DMS79 treated with DMSO at 0.1 percent for 48 hours (cell line): ENCODE measurements at places on chromosomes 3 and 15.

GRCh38 chr3:187992609-187993008 lies 161.3 kb upstream of the LPP start:
- DNase-seq: no peak

DNA sequence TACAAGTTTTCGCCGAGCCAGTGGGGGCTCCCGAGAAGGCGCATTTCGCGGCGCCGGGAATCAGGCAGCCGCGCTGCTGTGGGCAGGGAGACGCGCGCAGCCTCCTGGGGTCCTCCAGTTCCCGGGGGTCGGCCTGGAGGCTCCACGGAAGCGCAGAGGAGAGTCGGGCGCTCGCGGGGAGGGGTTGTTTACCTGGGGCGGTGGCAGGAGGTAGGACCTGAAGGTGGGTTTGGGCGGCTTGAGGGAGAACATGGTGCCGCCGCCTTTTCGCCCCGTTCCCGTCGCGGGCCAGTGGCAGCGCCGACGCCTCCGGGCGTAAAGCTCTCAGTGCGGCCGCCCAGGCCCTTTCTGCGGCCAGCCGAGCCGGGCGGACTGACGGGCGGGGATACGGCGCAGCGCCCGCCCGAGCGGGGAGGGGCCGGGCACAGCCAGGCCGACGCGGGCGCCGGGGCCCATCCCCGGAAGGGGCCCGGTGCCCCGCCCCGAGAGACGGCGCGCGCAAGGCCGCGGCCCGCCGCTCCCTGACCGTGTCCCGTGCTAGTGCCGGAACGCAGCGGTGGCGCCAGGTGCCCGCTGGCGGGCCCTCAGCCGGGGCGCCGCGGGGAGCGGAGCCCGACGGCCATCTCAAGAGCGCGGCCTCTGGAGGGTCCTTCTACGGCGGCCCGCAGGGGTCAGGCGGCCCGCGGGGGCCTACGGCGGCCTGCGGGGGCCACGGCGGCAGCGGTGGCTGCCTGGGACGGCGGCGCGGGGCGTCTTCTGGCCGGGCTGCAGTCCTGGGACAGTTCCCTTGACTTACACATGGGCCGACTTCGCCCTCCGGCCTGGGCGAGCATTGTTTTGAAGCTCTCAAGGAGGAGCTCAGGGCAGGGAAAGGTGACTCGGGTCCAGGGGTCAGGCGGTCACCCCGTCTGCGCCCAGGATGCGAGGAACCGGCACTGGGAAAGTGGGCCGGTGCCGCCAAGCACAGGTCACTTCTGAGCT lies at the start of gene MTMR10:
TSS of gene MTMR10 (minus strand) at position 374 of the 981 bp plus-strand sequence. CDS start at position 252, 122 bp downstream.
- peak; percentile 3 for DNase-seq

DNA sequence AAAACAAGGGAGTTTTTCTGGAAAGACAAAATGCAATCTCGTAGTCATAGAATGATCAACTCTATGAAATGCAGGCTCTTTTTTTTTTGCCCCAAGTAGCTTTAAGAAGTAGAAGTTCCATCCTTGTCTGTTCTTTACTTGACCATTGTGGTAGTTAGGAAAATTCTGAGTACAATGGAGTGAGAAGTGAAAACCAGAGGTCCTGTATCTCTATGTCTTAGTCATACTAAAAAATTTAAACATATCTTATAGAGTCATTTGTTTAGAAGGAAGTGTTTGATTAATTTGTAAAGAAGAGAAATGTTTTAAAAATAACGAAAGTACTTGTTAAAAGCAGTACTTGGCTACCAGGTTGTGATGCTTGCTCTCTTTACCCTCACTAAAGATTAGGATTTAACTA lies 52.4 kb downstream of the PRKCI start:
- no peak for DNase-seq

DNA sequence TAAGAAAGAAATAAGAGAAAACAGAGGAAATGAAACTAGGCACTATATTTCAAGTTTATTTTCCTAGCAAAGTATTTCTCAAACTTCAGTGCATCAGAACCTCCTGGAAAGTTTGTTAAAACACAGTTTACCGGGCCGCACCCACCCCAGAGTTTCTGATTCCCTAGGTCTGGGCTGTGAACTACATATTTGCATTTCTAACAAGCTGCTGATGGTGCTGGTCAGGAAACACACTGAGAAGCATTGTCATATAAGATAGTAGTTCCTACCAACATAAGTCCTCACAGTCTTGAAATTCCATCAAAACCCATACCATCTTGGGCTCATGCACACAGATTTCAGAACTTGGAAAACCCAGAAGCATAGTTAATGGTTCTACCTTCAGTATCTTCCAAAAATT lies 8.3 kb downstream of the SLC9A9 start:
- DNase-seq: no peak

DNA sequence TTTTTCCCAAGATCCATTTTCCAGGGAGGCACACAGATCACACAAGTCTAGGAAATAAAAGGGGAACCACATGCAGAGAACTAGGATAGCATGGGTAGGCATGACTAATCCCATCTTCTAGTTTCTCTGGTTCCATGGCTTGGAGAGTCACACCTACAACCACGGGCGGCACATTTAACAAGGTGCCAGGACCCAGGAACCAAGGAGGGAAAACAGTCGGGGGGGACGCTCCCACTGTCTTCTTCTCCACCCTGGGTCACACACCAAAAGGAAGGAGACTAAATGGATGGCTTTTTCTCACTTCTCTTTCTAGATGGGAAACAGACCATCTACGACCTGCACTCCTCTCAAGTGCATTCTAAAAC lies 4.6 kb upstream of the SMCO1 start:
- DNase-seq: no peak

DNA sequence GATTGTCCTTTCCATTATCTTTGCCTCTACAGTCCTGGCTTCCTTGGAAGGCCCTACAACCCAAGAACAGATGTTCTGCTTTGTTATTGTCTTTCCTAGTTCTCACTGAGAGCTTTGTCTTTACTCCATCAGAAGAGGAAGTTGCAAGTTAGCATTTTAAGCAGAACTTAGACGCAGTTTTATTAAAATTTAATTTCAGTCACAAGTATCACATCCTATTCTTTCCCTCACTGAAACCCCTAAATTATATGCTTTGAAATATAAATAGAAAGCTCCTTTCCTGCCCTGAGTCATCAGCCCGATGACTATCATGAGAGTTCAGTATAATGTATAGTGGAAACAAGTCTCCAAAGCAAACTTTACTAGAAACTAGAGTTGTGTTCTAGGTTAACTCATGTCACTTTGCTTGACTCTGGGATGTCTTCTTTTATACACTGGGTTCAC lies 291.2 kb upstream of the RBMS3 start:
- no peak for DNase-seq

- no peak for DNase-seq
These were observed 62.7 kb upstream of the ZNF148 start for GRCh38 chr3:125437631-125438435.

DNA sequence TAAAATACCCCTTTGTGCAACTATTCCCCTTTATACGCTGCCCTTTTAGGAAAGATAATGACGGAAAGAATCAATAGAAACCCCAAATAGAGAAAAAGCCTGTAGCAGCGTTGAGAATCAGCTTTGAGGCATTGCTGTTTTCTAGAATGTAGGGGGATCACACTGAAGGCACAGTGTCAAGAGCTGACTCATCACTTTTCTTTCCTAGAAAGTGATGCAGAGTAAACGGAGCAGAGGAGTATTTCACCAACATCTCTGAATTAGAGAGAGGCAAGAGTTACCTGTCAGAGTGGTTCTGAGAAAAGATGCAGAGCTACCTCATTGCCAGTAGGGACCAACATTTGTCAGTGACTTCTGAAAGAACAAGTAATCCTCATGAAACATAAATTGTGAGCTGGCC lies 269.8 kb upstream of the TMC3 start:
- no peak for DNase-seq

DNA sequence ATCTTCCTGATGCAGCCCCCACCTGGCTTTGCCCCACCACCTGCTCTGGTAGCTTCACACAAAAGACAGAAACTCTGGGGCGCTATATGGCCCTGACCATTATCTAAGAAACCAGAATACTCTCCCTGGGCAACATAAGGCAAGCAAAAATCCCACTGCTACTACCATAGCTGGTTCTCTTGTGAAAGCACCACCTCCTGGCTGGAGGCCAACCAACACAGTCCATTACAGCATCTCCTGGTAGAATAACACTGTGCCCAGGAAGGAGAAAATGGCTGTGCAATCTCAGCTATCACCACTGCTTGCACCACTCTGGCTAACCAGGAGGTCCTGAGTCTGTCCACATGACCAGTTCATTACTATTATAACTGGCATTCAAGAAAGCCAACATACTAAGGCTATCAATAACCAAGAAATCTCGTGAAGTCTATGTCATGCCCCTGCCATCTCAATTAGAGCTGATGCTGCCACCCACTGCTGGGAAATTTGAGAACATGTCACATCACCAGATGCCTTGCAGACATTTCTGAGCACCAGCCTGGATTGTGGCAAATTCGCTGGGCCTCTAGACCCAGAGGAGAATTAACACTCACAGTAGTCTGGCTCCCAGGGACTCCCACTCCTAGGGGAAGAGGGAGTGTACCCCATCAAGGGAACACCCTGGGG lies 1114.8 kb downstream of the ROBO2 start:
- no peak for DNase-seq

GRCh38 chr3:143824735-143825385 lies 23.4 kb downstream of the SLC9A9 start:
- no peak for DNase-seq

DNA sequence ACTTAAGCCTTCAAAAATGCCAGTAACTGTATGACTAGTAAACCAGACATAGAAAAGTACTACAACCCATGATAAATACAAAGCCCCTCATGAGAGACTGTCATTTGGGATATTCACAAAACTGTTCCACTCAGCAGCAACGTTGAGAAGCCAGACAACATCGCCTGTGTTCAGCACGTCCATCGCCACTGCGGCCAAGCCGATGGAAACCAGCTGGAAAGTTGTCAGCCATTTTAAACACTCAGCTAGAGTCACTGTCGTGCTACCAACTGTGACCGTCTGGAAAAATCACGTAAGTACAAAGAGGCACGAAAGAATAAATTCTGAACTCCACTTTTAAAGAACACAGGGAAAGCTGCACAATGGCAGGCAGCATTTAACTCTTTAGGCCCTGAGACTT lies 340.7 kb upstream of the WNT5A start:
- DNase-seq: no peak

DNA sequence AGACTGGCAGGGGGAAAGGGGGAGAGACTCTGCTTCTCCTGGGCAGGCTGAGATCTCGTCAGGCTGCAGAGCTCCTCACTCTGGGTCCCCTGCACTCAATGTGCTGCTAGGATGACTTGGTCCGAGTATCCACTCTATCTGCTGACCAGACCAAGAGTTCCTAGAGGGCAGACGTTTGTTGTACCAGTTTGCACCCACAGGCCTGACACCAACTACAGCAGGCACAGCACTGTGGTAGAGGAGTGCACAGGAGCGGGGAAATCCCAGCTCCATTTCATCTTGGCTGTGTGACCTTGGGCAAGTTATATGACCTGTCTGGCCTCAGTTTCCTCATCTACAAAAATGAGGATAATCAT lies 29.0 kb downstream of the CCDC12 start:
- no peak for DNase-seq

- DNase-seq: no peak
These were observed 4.1 kb upstream of the CLASP2 start for GRCh38 chr3:33722191-33722590.

GRCh38 chr3:6799264-6799915 lies 61.5 kb upstream of the GRM7 start:
- DNase-seq: no peak

- DNase-seq: no peak
These were observed 36.1 kb downstream of the KLHL25 start for GRCh38 chr15:85758655-85758978.

- DNase-seq: no peak
These were observed 43.5 kb downstream of the ARRDC4 start for GRCh38 chr15:98003996-98004395.

GRCh38 chr15:22973286-22973685 lies 6.9 kb downstream of the CYFIP1 start:
- DNase-seq: no peak

DNA sequence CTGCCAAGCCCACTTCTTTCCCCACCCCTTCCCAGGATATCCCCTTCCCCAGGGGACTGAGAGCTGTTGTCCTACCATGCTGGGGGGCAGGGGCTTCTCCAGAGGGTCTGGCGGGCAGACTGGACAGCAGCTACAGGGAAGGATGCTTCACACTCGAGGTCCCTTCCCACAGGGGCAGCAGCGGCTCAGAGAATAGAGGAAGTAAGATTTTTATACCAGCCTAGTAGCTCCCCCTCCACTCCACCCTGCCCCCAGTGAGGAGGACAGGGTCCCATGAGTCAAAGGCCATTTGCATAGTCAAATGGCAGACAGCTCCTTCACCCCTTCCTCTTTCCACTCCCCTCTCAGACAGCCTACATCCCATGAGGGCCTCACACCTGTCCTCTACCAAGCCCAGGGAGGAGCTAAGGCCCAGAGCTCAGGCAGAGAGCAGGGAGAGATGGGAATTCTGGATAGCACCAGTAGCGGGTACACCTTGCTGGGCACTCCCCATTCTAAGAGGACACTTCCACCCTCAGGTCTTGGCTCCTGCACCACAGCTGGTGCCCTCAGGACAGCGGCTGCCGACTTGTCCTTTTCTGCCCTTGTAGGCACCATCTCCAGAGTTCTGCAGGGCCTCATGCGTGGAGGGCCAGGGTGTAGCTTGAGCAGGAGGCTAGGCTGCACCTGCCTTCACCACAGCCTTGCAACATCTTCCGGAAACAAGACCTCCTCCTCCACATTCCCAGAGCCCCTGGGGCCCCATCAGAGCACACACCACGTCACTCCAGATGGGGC lies at the start of gene TLR9:
TSS of gene TLR9 (minus strand) at position 194 of the 777 bp plus-strand sequence. CDS start at position 78, 116 bp downstream.
- no peak for DNase-seq
